ENCODE measurements at places on chromosomes 5 and 9.

GRCh38 chr9:134406366-134407120 lies 80.3 kb downstream of the RXRA start:
- DNase-seq = peak; percentile 43

GRCh38 chr5:35214051-35214450 lies 16.2 kb downstream of the PRLR start:
- no peak for DNase-seq

DNA sequence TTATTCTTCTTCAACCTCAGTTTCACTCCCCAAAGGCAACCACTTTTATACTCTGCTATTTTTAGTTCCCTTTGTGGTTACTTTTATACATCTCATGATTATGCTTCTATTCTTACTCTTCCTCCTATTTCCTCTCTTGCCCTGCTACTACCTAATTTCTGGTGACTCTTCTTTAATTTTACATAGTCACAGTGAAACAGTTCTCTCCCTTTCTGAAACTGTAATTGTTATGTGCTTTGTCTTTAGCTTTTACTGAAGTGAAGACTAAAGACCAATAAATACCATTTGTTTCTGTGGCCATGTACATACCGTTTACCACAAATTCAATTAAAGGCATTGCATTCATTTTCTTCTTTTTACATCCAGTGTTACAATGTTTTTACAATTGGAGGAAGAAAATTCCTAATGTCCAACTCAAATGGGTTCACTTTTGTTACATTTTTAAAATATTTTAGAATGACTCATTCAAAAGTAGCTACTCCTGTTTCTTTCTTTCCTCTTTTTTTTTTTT lies 410.6 kb downstream of the PSAT1 start:
- no peak for DNase-seq

DNA sequence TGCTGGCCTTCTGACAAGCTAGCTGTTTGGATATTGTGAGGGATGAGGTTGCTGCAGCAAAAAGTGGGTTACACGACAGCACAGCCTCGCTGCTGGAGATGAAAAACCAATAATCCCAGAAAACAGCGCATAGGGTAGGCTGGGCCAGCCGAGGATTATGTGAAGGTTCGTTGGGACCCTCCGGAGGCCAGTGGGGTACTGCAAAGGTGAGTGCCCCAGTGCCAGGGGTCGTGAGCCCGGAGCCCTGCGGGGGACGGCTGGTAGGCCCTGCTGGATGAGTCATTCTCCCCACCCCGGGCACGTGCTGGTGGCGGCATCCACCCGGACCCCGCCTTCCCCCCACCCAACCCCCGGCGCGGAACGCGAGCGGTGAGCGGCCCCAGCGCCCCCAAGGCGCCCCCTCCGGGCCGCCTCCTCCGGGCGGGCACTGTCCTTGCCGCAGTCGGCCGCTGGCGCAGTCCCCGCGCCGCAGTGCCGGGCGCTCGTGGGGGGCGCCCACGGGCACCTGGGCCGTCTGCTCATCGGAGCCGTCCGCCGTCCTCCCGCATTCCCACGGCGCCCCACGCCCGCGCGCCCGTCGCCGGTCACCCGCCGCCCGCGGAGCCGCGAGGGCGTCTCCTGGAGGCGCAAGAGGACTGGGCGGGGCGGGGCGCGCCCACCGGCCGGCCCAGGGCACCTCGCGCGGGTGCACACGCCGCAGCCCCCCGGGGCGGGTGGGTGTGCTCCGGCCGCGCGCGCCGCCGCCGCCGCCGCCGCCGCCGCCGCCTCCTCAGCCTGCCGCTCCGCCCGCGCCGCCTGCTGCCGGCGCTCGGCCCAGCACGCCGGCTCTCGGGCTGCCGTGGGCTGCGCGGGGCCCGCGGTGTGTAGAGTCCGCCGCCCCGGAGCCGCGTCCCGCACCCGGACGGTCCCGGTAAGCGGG lies at the start of gene PHF24:
Gene PHF24, plus strand, starts transcription at position 794 of the 919 bp plus-strand sequence. CDS start 13,014 bp downstream, outside the sequence.
- DNase-seq = peak; percentile 4

GRCh38 chr5:73253047-73253660 lies 80.2 kb downstream of the TMEM174 start:
- no peak for DNase-seq

DNA sequence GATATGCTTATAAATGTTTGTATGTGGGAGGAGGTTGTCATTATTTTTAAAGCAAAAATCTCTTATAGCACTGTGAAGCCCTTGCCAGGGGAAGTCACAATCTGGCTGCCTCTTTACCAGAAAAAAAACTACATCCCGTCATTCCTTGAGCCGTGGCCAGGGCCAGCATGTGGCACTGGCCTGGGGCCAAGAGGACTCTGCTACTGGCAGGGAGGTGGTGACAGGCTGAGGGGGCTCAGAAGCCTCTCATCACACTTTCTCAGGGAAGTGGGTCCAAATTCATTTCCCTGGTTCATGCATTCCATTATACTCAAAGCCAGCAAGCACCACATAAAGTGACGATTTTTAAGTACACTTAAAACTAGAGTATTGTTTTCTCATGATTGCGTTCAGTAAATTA lies 457.3 kb downstream of the ZNF608 start:
- no peak for DNase-seq
